ENCODE measurements at places on chromosomes 3 and 15.

- no peak for DNase-seq
Observed at GRCh38 chr3:194275291-194275690, 75.8 kb downstream of the CPN2 start.

DNA sequence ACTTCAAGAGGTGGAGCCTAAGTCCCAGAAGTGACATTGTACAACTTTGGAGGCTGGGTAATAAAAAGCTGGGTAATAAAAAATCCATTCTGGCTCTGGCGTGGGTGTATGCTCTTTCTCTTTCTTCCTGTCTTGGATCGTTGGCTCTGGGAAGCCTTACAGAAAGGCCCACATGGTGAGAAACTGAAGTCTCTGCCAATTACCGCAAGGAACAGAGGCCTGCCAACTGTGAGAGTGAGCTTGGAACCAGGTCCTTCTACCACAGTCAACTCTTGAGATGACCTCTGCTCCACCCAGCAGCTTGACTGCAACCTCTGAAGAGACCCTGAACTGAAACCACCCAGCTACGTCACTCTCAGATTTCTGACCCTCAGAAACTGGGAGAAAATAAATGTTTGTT, 51.0 kb downstream of the NR2F2 start:
- no peak for DNase-seq

GRCh38 chr3:51675201-51675611, 4.2 kb downstream of the TEX264 start:
- DNase-seq = no peak

GRCh38 chr3:127700406-127700805, 27.7 kb downstream of the ABTB1 start:
- no peak for DNase-seq

DNA sequence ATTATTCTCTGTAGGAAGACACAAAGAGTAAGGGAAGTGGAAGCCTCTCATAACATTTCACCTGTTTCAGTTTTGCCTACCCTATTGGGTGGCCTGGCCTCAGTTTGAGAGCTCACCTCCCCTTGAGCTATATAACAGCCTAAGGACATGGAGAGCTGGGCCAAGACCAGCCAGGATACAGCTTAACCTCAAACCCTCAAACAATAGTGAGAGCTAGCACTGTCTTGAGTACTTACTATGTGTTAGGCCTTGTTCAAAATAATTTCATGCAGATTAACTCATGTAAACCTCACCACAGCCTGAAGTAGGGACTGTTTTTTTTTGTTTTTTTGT, 15.0 kb upstream of the TBL1XR1 start:
- DNase-seq = no peak

GRCh38 chr15:96327155-96327741, 3.3 kb upstream of the NR2F2 start:
- DNase-seq = peak; percentile 61

GRCh38 chr3:24220859-24221657, 273.6 kb downstream of the THRB start:
- no peak for DNase-seq

DNA sequence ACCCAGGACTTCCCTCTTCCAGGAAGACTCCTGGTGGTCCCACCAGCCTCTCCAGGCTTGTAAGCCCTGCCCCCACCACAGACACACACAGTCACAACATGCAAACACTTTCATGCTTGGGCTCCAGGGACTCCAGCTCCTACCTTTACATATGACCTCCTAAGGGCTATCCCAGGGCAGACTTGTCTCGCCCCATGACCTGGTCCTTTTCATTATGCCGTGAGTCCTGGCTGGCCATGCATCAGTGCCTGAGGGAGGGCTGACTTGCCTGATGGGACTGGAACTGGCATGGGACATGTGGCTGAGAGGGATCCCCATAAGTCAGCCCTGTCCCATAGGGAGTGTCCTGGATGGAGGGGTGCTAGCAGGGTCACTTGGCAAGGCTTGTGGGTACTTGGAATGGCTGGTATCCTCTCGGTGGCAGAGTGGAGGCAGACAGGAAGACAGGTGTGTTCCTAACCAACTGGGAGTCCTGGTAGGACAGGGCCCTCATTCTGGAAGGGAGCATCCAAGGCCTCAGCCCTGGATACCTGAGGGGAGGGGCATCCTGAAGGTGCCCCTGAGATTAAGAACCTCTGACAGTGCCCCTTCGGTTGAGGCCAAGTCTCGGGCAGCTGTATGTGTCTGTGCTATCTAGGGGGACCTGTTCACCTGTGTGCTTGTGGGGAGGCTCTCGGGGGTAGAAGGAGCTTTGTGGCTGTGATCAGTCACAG, 540 bp upstream of the HHATL start:
- no peak for DNase-seq

DNA sequence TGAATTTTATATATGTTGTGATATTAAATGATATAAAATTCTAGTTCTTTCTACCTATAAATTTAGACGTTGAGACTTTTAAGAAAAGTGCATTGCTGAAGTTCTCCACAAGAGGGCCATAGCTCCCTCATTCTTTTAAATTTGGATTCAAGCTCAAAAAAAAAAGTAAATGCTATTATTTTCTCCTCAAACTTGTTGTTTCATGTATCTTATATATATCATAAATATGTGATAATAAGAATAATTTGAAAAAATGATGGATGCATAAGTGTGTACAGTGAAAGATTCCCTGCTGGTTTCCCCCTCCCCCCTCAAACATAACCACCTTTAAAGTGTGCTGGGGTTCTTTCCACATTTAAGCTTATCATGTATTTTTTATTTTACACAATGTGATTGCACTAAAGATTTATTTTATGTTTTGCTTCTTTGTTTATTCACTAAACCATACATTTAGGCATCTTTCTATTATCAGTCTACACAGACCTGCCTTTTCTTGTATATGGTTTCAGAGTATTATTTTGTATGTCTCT, 769.4 kb upstream of the GOLIM4 start:
- peak; percentile 71 for DNase-seq

DNA sequence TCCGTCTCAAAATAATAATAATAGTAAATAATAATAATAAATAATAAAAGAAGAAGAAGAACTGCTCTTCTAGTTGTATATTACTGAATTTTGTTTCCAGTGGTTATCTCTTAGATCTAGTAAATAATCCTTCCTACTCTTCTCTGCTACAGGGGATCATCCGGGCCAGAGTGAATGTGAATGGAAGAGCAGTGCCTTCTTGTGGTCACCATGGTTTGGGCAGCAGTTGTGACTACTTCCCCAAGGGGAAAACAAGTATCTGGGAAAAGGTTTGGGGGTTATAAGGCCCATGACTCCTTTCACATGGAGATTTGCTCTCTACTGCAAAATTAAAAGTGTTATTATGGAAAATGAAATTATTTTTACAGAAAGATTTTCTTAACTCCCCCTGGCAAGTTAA, 5.5 kb upstream of the OR5K1 start:
- DNase-seq = no peak

GRCh38 chr3:71149959-71150954, 433.3 kb downstream of the FOXP1 start:
- DNase-seq = no peak

- no peak for DNase-seq
Observed at GRCh38 chr3:104126864-104127553, 1239.7 kb upstream of the ALCAM start.

DNA sequence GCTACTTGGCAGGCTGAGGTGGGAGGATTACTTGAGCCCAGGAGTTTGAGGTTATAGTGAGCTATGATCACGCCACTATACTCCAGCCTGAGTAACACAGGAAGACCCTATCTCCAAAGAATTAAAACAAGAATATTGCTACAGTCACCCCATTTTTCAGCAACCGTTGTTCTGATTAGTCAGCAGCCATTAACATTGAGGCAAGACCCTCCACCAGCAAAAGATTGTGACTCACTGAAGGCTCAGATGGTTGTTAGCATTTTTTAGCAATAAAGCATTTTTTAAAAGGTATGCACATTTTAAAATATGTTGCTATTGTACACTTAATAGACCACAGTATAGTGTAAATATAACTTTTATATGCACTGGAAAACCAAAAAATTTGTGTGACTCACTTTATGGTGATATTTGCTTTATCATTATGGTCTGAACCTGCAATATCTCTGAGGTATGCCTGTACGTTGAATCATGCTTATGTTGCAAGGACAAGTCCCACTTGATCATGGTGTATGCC, 492.6 kb downstream of the SQOR start:
- no peak for DNase-seq

- no peak for DNase-seq
Observed at GRCh38 chr15:78109156-78109555, 16.8 kb downstream of the SH2D7 start.

- DNase-seq = no peak
Observed at GRCh38 chr15:95292785-95293450, 1037.6 kb upstream of the NR2F2 start.

GRCh38 chr15:25058080-25058785, 103.4 kb downstream of the SNRPN start:
- no peak for DNase-seq

DNA sequence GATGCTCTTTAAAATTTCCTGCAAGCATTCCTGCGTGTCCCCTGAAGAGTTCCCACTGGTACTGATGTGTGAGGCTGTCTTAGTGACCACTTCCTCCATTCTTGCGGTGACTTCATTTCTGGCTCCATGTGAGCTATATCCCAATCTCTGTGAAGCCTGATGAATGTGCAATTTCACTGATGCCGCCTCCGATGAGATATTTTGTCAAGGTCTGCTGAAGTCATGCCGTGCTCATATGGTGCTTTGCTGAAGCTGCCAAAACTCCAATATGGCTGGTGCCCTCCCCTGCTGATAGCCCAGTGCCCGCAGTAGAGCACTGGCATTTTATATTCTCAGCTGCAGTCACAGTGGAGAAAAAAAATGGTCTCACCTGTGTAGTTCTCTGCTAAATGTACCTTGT, 271.5 kb downstream of the EFHB start:
- no peak for DNase-seq

GRCh38 chr3:122394173-122394572, 10.2 kb downstream of the FAM162A start:
- peak; percentile 8 for DNase-seq

- DNase-seq = no peak
Observed at GRCh38 chr3:4687167-4687566, 194.0 kb downstream of the ITPR1 start.

GRCh38 chr3:59779260-59779659, 729.4 kb upstream of the CFAP20DC start:
- no peak for DNase-seq

- no peak for DNase-seq
Observed at GRCh38 chr3:155675094-155675493, 69.8 kb downstream of the PLCH1 start.

DNA sequence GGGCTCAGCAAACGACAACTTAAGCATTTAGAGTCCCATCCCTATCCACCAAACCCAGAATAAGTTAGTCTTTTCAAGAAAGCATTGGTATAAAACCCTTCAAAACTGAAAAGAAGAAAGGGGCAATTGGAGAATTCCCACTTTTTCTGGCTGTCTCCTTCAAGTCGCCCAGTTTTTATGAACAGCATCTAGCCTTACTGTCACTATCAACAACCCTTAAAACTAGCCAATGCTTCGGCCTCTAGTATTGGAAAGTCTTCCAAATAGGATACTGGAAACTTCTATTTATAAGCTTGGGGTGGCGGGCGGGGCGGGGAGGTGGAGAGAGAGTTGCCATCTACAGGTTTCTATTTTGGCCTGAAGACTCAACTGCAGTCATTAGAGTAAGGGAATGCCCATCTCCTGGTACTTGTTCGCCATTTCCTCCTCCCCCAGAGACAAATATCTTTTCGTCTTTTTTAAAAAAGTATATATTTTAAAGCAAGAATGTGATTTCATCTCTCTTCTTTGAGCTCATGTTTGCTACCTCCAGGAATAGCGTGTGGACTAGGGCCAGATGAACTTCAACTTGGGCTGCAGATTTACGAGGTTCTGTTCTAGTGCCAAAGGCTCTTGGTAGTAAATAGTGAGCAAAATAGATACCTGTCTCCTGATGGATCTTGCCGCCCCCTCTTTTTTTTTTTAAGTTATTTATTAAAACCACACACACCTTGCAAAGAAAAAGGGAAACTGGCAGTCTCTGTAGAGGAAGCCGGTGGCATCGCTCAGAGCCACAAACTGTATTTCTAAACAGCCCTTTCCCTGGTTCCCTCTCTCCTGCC, 2.7 kb downstream of the BCL6 start:
- no peak for DNase-seq

GRCh38 chr3:152299249-152299976, 30.7 kb downstream of the MBNL1 start:
- no peak for DNase-seq

GRCh38 chr15:59885832-59886231, 118.3 kb upstream of the FOXB1 start:
- DNase-seq = peak; percentile 92

All from NCI-H1417 (cell line).